ENCODE measurements at places on chromosomes 16 and 17.

DNA sequence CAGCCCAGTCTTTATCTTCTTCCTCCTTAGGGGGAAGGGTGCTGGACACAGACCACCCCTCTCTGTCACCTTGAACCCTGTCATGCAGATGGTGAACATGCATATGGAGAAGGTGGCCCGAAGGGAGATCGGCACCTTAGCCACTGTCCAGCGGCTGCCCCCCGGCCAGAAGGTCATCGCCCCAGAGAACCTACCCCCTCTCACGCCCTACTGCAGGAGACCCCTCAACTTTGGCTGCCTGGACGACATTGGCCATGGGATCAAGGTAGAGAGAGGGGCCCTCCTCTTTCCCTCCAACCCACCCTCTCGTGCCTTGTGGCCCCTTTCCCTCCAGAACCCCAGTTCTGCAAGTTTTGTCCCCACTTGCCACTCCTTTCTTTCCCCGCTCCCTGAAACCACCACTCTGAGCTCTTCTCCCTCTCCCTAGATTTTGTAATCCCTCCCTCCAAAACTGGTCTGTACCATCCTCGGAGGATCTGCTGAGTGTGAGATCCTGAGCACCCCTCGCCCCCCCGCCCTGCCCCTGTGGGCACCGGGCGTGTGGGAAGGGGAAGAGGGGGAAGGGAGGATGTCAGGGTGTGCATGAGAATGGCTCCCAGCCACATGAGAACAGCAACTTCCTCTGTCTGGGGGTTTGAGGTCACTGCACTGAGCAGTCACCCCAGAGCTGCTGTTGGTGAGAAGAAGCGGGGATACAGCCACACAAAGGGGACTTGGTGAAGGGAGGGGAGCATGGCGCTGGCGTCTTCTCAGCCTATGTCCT is 7.3 kb downstream of the ABI3 start:
- DNase-seq = peak; percentile 49

DNA sequence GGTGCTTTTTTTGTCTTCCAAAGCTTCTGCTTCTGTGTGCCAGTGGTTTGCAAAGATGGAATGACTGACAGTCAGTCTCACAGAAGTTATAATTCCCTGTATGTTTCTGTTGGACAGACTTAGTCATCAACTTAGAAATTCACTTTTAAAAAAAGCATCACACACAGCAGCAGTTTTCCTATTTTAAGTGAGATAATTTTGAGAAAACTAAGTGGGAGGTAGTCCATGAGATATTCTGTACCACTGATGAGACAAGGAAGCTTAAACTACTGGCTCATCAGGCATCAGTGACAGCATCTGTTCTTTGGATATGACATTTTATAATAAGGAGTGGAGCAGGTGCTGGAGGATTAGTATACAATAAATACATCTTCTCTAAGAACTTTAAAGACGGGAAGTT is 20.0 kb downstream of the CNP start:
- DNase-seq = no peak

DNA sequence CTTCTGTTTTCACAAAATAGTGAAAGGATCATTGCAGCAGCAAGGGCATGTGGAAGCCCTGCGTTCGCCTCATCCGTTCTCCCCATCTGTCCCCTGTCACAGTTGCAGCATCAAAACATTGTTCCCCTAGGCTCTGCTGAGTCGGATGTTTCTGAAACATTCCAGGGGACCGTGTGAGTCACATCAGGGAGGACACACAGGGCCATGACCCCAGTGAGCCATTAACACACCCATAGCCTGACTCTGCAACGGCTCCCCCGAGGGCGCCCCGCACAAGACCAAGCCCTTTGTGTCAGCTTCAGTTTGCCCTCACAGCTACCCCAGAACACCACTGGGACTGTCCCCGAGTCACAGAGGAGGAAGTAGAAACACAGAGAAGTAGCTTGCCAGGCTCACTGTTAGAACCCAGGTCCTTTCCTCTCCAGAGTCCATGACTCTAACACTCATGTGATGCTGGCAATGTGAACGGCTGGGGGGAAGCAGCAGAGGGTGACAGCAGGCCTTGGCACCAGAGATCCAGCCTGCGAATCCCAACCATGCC is 63.3 kb upstream of the HSBP1 start:
- DNase-seq = no peak

DNA sequence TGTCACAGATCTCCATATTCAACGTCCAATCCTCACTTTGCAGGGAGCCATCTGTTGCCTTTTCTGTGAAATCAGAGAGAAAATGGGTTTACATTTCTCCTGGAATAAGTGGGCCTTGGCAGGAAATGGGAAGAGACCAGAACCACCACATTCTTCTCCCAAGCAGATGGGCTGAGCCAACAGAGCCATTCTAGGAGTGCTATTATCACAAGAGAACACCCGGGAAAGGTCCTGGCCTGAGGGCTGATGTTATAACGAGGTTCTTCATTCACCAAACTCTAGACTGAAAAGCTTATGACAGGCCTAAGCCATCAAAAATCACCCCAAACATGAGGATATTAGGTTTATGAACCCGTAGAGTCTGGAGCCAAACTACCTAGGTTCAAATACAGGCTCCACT is 64.7 kb downstream of the TOM1L2 start:
- no peak for DNase-seq

GRCh38 chr16:3651461-3652372 is 2.8 kb upstream of the DNASE1 start:
- DNase-seq = no peak

DNA sequence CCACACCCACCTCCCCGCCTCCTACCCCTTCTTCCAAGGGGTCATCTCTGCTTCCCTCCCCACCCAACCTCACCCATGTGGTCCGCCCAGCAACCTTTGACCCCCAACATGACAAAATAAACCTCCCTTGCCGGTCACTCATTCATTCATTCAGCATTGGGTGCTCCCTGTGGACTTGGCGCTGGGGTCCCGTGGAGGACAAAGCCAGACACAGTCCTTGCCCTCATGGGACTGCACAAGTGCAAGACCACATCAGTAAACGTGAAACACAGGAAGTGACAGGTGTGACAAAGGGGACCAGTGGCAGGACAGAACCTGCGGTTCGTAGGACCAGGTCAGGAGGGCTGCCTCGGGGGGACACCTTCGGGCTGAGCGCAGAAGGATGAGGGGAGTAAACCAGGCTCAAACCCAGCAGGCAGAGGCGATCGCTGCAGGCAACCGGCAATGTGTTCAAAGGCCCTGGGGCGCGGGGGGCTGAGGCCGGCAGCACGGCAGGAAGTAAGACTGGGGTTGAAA is 185.4 kb downstream of the SEC14L1 start:
- no peak for DNase-seq

DNA sequence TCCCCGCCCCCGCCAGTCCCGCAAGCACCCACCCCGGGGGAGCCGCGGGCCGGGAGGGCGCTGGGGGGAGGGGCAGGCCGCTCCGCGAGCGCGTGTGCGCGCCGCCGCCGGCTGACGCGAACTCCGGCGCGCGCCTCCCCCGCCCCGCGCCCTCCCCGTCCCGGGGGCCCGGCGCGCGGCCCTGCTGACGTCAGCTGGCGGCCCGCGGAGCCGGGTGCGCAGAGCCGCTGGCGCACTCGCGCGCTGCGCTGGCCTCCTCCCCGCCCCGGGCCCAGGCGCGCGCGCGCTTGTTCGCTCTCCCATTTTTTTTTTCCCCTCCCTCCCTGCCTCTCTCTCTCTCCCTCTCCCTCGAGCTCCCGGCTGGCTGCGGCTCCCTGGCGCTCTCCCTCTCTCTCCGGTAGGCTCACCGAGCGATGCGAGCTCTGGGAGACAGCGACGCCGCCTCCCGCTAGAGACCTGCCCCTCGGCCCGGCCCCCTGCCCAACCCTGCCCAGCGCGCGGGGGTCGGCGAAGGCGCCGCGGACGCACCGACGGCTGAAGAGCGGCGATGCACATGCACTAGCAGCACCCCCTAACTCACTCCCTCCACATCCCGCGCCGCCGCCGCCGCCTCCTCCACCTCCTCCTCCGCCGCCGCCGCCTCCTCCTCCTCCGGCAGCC is at the start of gene GNAO1:
Gene GNAO1 (plus strand): TSS at position 334 of the 660 bp plus-strand sequence. CDS start 747 bp downstream, outside the sequence.
- peak; percentile 61 for DNase-seq

DNA sequence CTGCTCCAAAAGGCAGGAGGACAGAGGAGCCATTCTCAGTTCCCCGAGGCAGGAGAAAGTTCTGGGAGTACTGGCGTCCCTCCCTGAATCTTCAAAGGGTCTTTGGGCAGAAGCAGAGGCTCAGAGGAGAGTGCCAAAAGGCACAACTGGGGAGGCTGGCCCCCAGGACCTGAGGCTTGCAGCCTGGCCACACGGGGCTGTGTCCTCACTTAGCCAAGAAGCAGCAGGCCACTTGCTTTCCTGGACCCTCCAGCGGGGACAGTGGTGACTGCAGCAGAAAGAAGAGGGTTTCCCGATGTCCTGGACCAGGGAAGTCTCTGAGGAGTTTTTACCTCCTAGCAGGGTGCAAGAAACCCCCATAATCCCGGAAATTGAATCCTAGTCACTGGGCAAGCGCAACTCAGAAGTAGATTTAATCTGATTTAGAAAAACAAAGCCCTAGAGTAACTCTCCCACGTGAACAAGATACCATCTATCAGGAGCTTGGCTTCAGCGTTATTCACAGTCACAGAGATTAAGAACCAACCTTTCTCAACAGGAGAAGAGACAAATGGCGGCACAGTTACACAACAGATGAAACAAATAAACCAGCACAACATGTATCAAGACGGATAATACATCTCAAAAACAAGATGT is 25.5 kb upstream of the BCO1 start:
- DNase-seq = no peak

- DNase-seq = no peak
Observed at GRCh38 chr17:685006-685405, 29.6 kb downstream of the VPS53 start.

DNA sequence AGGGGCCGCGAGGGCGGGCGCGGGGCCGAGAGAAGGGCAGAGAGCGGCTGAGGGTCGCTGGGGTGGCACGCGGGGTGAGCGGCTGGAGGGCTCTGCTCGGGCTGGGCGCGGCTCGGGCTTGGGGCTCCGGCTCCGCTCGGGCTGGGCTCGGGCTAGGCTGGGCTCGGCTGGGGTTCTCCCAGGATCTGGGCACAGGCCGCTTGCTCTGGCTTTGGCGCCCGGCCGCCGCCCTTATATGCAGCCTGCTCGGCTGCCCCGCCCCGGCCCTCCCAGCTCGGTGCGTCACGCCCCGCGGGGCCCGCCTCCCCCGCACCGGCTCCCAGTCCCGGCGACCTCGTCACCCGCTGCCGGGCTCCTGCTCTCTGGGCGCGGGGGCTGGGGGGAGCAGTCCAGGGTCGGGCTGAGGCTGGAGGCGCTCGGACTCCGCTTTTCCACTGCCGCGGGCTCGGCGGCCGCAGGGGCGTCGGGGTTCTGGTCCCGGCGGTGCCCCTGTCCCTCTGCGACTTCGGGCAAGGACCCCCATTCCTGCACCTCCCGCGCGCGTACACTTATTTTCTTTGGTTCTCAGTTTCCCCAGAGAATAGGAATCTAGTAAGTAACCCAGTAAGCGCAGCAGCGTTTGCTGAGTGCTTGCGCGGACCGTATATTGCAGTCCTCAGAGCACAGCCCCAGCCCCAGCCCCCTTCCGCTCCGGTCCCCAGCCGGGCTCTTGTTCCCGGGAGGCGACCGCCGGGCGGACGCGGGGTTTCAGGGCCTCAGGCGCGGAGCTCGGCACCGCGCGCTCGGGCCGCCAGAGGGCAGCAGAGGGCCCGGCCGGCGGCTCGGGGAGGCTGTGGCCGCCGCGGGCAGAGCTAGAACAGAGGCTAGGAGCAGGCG is at the start of gene RASD1:
Gene RASD1 (minus strand): TSS at position 207 of the 876 bp plus-strand sequence. CDS start 214 bp downstream, outside the sequence.
- DNase-seq = peak; percentile 69

- no peak for DNase-seq
Observed at GRCh38 chr17:19958023-19958422, 19.6 kb downstream of the AKAP10 start.

DNA sequence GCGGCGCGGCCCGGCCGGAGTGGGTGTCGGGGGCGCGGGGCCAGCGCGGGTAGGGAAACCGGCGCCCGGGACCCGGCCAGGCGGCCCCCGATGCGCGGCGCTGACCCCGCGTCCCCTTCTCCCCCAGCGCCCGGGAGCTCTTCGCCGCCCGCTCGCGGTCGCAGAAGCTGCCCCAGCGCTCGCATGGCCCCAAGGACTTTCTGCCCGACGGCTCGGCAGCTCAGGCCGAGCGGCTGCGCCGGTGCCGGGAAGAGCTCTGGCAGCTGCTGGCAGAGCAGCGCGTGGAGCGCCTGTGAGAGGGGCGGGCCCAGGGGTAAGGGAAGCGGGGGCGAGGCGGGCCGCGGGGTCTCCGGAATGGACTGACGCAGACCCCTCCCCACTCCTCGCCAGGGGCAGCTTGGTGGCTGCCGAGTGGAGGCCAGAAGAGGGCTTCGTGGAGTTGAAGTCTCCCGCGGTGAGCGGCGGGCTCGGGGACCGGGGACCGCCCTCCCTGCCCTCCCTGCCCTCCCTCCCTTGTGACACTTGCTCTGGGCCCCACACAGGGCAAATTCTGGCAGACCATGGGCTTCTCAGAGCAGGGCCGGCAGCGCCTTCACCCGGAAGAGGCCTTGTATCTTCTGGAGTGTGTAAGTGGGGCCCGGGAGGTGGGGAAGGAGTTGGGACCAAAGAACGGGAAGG is 430 bp downstream of the TSEN54 start:
- DNase-seq = no peak

- no peak for DNase-seq
Observed at GRCh38 chr17:28226563-28227315, 92.3 kb upstream of the TMEM97 start.

DNA sequence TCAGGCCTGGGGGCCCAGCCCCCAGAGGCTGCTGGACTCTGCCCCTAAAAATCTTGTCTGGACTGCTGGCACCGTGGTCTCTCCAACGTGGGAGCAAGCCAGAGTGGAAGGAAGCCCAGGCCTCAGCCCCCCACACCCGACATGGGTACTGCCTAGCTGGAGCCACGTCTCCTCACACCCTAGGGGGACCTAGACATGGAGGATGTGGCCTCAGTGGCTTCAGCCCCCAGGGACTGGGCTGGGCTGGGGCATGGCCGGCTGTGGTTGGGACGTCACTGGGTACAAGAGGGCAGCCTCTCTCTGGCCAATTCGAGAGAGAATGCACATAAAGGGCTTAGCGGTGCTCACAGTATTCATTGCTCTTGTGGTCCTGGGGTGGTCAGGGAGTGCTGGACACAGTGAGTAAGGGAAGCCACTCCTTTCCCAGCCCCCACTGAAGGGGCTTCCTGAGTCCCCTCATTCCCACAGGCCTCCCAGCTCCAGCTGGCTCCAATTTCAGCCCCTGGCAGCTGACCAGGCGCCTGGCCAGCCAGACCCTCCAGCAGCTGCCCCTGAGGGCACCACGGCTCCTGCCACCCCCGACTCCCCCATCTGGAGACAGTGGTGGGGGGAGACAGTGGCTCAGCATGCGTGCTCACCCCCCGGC is 1.1 kb downstream of the CDH15 start:
- no peak for DNase-seq

GRCh38 chr16:15610369-15610871 is 32.5 kb downstream of the MARF1 start:
- no peak for DNase-seq

- no peak for DNase-seq
Observed at GRCh38 chr16:76653390-76654026, 376.3 kb downstream of the CNTNAP4 start.

GRCh38 chr17:83058266-83058798 is 21.1 kb upstream of the METRNL start:
- no peak for DNase-seq

DNA sequence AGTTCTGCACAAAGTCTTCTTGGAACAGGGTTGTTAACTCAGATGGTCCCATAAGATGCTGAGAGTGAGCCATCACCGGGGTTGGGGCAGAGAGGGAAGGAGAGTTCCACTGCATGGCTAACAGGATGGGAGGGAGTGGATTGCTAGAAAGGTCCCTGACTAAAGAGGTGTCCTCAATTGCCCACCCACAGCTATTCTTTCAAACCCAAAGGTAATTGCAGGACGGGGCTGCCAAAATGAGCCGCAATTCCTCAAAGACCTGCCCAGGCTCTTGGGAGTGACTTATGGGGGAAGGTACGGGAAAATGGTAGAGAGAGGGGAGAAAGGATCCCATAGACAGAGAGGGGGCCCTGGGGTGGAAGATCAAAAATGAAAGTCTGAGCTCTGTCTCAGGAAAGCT is 60.4 kb downstream of the DYNLRB2 start:
- no peak for DNase-seq
